Glomerular endothelial cell (primary cell): ENCODE measurements at places on chromosomes 4 and X. TPM values are rescaled to one million over a fixed set of nuclear protein-coding genes. Genes with fewer than 3 reads are reported as not detected.

- DNase-seq, result no peak
Observed at GRCh38 chr4:173405840-173406606, 7.1 kb upstream of the SCRG1 start.

GRCh38 chrX:41779030-41779564 is 55.1 kb downstream of the GPR82 start:
- DNase-seq, result peak; percentile 23

- DNase-seq, result no peak
Observed at GRCh38 chrX:134426281-134426680, 33.7 kb upstream of the HPRT1 start.

The NPY1R gene
- total RNA-seq, result 0.23 and 0.58 TPM in 2 replicates

DNA sequence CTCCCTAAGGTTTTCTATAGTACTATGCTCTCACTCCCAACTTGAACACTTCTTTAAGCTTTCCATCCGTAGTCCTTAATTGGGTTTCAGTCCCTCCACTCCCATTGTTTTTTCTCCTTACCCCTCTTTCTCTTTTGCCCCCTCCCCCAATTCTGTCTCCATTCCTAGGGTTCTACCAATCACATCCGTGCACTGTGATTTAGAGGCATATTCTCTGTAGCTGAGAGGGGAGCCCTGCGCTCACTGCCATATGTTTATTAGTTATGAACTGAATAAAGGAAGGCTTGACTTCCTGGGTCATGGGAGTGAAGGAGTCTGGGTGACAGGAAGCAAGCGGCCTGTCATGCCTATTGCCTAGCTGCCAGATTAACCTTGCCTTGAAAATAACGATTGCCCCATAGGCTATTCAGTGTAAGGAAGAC is 471 bp downstream of the MCTS1 start:
- DNase-seq, result no peak

The PAGE5 gene
- not detected in 2 replicates for total RNA-seq

DNA sequence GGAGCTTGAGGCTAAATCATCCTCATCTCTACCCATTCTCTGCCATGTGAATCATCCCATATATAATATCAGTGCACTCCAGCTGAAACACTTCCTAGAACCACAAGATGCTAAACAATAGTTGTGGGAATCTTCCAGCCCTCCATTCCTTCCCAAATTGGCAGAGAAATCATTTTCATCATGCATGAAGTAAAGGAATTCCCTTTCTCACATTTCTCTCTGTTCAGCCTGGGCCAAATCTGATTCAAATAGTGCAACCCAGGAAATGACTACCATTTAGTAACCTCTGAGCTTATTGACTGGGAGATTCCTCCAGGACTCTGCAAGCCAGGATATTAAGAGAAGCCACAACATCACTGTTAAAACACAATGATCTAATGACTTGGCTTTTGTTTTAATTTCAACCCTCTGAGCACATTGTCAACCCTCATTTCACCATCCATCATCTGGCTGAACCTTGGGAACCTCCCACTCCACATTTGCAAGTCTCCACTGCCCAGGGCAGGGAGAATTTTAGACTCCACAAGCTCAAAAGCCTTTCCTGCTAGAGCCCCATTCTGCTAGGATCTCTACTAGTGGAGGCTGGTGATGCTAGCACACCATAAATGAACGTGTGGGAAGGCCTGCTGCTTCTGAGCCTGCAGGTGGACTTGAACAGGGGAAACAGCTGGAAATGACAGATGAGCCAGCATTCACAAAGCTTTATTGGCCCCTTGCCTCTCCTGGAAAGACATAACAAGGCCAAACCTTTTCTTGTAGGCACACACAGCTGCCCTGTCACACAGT is 133.9 kb downstream of the TET2 start:
- no peak for DNase-seq

The LINC00632 gene
- 3.9 and 7.2 TPM in 2 replicates for total RNA-seq

The BRS3 gene
- total RNA-seq, result not detected in 2 replicates

DNA sequence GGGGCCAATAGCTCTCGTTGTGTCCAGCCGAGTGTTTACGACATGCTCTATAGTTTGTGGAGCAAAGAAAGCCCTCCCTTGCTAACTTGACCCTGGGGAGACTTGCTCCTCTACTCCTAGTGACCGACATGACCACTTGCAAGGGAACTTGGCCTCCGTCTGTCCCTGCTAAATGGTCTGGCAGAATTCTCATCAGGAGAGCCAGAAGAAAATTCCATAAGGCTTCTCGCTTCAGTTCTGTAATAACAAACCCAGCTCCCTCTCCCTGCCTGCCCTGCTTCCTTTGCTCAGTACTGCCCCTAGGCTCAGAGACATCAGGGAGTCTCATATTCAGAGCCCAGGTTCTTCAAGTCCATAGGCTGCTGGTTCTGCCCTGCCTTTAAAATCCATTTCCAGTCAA is 13.0 kb downstream of the DOCK11 start:
- no peak for DNase-seq

GRCh38 chr4:81449015-81449414 is 22.7 kb downstream of the RASGEF1B start:
- no peak for DNase-seq
